ENCODE measurements at places on chromosomes 3 and 15.

DNA sequence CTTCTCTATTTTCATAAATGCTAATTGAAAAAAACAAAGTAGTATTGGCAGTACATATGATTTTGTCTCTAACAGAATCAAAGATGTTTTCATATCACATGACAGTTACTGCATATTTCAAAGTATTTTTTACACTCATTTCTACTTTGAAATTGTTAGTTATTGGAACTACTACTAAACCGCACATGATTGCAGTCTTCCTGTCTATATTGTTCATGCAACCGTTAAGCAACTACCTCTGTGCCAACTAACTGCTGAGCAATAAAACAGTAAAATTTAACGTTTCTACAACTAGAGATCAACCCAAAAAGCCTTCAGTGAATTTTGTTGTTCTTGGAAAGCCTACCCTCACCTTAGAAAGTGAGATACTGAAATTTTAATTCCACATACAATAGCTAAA lies 64.2 kb downstream of the DMXL2 start:
- DNase-seq, result no peak

GRCh38 chr3:160671231-160671630 lies 5.7 kb upstream of the ARL14 start:
- no peak for DNase-seq

DNA sequence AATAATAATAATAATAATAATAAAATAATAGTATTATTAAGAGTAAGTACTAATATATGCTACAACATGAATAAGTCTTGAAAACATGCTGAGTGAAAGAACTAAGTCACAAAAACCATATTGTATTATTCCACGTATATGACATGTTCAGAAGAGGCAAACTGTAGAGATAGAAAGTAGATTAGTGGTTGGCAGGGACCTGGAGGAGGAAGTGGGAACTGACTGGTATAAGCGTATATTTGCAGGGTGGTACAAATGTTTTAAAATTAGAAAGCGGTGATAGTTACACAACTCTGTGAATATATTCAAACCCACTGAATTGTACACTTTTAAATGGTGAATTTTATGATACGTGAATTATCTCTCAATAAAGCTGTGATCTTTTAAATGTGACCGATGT lies 32.8 kb downstream of the LRRK1 start:
- DNase-seq, result no peak

GRCh38 chr15:39745415-39745814 lies 37.2 kb downstream of the FSIP1 start:
- no peak for DNase-seq

DNA sequence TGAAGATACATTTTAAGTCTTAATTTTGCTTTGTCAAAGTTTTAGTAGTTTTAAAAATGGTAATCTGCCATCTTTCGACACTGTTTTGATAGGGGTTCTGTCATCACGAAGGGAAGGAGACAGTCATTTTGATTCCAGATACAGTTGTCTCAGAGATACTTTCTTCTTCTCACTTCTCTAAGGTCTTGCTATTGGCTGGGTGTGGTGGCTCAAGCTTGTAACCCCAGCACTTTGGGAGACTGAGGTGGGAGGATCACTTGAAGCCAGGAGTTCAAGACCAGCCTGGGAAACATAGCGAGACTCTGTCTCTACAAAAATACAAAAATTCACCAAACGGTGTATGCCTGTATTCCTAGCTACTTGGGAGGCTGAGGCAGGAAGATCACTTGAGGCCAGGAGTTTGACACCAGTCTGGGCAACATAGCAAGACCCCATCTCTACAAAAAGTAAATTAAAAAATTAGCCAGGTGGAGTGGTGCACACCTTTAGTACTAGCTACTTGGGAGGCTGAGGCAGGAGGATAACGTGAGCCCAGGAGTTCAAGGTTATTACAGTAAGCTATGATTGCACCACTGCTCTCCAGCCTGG lies 3.3 kb downstream of the RAB8B start:
- DNase-seq, result no peak

GRCh38 chr15:80371924-80372323 lies 32.3 kb upstream of the ARNT2 start:
- no peak for DNase-seq

GRCh38 chr15:76576523-76577279 lies 240.1 kb downstream of the ISL2 start:
- DNase-seq, result peak; percentile 29

DNA sequence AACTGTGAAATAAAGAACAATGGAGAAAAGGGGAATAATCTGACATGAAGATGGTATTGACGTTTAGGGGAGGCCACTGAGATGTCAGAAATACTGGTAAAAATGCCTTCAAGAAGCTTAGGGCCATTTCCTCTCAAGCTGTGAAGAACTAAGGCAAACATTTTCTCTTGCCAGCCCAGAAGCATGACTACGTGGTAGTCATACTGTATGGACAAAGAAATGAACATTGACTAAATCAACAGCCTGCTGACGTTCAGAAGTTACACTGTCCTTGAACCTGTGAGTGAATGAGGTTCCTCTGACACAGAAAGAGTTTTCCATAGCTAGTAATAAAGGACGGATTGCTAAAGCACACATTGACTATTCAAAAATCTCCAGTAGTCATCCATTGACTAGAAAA lies 121.0 kb downstream of the P3H2 start:
- no peak for DNase-seq

- DNase-seq, result peak; percentile 71
These were observed 175.4 kb downstream of the MBNL1 start for GRCh38 chr3:152444029-152444641.

DNA sequence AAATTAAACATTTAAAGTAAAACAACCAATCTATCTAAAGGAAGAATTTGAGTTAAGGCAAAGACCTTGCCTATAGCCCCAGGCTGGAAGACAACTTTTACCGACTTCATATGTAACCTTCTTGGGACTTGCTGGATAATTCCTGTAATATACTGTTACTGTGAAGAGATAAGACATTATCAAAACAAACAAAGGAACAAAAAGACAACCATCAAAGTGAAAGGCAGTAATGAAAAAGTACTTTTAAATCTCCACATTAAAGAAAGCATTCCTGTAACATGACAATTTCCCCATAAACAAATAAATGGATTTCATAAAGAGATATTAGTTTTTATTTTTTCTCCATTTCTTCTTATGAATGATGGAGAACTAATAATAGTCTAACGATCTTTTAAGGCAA lies 2.4 kb downstream of the CMTM6 start:
- DNase-seq, result no peak

- no peak for DNase-seq
These were observed 270.0 kb downstream of the GOLGA6L6 start for GRCh38 chr15:20271647-20272046.

- no peak for DNase-seq
These were observed 9.1 kb downstream of the POMGNT2 start for GRCh38 chr3:43096761-43097160.

GRCh38 chr3:5194341-5194740 lies 6.8 kb downstream of the EDEM1 start:
- DNase-seq, result no peak

GRCh38 chr15:68700455-68701123 lies 120.1 kb downstream of the ANP32A start:
- DNase-seq, result no peak

DNA sequence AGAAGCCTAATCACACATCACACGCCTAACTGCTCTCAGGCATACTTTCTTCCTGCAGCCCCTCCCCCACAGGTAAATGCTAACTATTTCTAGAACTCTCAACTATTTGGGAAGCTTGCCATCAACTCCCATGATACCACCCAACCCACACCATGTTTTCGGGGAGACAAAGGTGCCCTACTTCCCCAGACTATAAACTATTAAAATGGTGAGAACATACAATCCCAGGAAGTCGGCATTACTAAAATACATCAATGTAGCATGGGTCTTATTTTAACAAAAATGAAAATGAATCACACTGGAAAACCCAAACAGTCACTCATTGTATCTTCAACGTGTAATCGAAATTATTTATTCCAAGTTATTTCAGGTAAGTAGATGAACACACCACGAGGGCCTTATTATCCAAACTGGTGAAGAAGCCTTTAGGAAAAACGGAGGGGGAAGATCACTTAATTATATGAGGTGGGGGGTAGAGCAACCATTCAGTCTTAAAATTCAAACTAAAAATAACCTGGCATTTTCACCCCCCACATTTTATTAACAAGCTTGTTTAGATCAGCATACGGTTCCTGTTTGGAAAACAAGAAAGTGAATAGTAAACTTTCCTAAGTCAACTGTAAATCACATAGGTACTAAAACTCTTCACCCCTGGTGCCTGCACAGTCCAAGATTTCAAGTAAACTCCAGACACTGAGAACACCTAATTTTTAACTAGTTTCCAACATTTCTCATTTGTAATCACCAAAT lies 1.9 kb downstream of the TBL1XR1 start:
- DNase-seq, result peak; percentile 34

GRCh38 chr15:66895794-66896453 lies 169.5 kb upstream of the SMAD3 start:
- DNase-seq, result no peak

DNA sequence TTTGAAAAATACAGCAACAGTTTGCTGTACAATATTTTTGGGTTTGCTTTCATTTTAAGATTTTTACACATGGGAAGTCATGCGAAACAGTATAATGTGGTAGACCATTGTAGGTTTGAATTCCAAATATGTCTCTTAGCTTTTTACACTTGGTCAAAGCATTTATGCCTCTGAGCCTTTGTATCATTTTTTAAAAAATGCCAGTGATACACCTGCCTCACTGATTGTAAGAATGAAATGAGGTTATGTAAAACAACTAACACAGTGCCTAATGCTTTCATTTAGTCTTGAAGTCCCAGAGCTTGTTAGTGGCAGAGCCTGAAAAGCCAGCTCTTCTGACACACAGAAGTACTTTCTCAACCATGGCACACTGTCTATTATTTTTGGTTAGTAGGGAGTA lies 202.0 kb downstream of the UBE2E2 start:
- DNase-seq, result peak; percentile 5

DNA sequence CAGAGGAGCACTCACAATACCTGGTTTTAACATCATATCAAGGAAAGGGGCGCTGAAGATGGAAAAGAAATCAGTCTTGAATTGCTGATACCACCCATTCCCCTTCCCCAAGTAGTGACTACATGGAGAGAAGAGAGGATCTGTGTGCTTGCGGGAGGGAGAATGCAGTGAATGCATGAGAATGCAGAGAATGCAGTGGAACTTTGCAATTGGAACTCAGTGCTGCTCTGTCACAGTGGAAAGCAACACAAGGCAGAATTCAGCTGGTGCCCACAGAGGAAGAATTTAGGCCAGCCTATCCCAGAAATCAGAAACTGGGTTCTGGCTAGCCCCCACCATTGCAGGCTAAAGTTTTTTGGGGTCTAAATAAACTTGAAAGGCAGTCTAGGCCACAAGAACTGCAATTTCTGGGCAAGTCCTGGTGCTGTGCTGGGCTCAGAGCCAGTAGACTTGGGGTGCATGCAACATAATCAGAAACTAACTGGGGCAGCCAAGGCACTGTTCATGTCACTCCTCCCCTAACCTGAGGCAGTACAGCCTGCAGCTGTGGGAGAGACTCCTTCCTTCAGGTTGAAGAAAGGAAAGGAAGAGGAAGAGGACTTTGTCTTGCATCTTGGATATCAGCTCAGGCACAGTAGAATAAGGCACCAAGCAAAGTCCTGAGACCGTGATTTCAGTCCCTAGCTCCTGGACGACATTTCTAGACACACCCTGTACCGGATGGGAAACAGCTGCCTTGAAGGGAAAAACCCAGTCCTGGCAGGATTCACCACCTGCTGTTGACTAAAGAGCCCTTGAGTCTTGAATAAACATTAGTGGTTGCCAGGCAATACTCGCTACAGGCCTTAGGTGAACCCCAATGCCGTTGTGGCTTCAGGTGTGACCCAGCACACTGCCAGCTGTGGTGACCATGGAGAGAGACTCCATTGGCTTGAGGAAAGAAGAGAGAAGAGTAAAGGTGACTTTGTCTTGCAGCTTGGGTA lies 329.3 kb downstream of the TBL1XR1 start:
- DNase-seq, result no peak

- no peak for DNase-seq
These were observed 2.4 kb downstream of the ANPEP start for GRCh38 chr15:89812011-89812846.

DNA sequence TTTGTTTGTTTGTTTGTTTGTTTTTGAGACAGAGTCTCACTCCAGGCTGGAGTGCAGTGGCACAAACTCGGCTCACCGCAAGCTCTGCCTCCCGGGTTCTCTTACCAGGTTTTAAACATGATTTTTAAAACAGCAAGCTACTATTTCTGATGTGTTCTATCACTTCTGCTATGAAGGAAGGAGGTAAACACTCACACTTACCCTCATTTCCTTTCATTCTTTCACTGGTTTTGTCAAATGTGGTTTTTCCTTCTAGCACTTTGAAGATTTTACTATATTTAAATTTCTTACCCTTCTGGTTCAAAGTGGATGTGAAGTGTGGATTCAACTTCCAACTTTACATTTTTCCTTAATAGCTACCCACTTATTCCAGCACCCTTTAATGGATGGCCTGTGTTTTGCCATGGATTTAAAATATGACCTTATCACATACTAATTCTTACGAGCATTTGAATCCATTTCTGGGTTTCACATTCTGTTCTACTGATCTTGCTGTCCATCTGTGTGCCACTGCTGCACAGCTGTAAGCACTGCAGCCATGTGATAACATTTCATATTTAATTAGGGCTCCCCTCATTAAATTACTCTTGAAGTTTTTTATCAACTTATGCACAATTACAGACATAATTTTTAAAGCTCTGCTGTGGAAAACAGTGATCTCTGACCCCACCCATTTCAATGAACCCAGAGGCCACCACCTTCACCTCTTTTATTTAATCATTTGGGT lies 42.3 kb downstream of the TXNRD3 start:
- DNase-seq, result no peak

DNA sequence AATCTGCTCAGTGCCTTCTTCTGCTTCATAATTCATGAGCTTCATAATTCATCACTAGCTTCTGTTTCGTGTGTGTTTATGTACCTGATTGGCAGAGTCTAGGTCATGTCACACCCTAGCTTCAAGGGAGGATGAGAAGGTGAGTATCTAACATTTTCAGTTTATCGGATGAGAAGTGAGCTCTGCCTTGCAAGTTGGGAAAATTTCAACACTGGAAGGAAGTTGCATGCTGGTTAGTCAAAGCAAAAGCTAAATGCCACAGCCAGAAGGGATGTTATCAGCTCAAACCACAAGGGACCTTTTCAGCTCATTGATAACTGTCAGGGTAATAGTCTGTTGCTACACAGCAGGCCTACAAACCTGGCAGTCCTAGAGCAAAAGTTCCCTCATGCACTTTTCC lies 7.3 kb upstream of the TNFSF10 start:
- DNase-seq, result no peak

DNA sequence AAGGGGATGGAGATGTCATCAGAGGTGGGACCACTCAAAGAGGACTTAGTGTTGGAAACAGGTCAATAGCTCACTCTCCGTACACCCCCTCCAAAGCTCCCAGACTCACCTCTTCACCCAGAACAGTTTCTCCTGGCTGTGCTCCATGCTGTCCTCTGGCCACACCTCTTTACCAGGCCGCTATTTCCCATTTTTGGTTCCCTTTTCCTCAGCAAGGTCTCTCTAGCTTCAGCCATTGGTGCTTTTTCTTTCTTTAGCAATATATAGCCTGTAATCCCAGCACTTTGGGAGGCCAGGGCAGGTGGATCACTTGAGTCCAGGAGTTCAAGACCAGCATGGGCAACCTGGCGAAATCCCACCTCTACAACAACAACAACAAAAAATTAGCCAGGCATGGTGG lies 123.6 kb upstream of the SMAD3 start:
- no peak for DNase-seq

GRCh38 chr3:183958226-183958625 lies 59.5 kb downstream of the ABCC5 start:
- DNase-seq, result no peak

- DNase-seq, result no peak
These were observed 142.4 kb downstream of the TCF12 start for GRCh38 chr15:57060799-57061198.

- no peak for DNase-seq
These were observed 8.3 kb upstream of the MLF1 start for GRCh38 chr3:158562674-158563073.
